ENCODE measurements at places on chromosomes 11 and 22.

DNA sequence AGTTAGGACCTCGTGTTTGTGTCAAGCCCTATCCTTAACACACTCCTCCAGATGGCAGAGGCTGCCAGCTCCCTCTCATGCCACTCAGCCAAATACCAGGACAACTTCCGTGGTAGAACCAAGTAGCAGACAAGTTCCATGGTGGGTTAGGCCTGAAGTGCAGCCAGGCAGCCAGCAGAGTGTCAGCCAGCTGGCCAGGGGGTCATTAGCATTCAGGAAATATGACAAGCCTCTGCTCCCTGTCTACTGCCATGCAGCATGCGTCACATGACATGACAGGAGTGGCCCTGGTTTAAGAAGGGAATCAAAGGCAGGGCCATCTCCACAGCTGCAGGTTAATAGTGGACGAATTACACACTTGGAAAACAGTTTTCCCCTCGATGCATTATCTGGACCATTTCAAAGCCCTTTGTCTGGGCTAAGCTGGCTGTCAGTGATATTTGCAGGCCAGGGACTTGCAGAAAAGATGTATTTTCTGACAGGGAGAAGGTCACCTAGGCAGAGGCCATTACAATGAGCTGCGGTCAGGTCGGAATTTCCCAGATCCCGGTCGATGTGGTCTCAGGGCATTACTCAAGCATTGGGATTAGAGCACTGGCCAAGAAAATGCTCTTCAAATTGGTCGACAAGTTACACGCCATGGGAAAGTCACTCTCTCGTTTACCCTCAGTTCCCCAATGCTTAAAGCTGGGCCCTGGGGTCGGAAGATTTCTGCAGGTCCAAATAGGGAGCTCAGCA, 461.7 kb upstream of the CADM1 start:
- DNase-seq = no peak

- no peak for DNase-seq
These were observed 8.0 kb downstream of the POLD4 start for GRCh38 chr11:67345247-67345919.

GRCh38 chr11:9645881-9646280, 18.0 kb upstream of the SWAP70 start:
- no peak for DNase-seq

- DNase-seq = no peak
These were observed 7.3 kb upstream of the GTSE1 start for GRCh38 chr22:46289244-46289891.

DNA sequence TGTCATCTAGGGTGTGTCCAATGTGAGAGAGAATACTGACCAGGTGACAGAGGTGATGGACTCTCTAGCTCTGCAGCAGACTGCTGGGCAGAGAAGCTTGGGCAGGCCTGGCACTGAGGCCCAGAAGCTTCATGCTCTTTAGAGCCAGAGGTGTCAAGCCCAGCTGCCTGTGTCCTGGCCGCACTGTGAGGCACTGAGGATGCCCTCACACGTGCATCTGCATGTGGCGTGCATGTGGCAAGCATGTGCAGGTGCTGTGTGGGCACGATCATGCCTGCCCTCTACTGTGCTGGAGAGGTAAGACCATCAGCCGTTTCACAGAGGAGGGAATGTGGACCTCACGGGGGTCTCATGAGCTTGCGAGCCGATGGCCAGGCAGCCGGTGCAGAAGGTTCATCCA, 15.8 kb upstream of the TXNRD2 start:
- DNase-seq = no peak

GRCh38 chr22:20414059-20414440, 20.1 kb downstream of the ZNF74 start:
- no peak for DNase-seq

- peak; percentile 71 for DNase-seq
These were observed 23.7 kb upstream of the BID start for GRCh38 chr22:17797721-17798559.

GRCh38 chr11:8282631-8283030, 19.0 kb upstream of the LMO1 start:
- DNase-seq = no peak

DNA sequence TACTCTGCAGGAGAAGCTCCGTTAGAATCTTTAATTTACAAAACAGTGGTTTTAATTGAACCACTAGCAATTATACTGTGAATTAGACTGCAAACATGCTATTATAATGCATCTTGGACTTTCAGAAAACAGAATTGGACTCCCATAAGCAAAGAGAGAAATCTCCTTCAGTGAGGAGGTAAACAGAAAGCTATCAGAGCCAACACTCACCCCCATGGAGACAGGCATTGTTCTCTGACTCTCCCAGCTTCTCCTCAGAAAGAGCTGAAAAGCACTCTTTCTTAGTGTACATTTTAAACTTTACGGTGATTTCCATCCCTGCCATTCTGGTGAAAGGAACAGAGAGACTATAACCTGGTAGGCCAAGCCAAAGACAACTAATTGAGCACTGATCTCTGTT, 176.9 kb downstream of the GRIA4 start:
- DNase-seq = no peak

DNA sequence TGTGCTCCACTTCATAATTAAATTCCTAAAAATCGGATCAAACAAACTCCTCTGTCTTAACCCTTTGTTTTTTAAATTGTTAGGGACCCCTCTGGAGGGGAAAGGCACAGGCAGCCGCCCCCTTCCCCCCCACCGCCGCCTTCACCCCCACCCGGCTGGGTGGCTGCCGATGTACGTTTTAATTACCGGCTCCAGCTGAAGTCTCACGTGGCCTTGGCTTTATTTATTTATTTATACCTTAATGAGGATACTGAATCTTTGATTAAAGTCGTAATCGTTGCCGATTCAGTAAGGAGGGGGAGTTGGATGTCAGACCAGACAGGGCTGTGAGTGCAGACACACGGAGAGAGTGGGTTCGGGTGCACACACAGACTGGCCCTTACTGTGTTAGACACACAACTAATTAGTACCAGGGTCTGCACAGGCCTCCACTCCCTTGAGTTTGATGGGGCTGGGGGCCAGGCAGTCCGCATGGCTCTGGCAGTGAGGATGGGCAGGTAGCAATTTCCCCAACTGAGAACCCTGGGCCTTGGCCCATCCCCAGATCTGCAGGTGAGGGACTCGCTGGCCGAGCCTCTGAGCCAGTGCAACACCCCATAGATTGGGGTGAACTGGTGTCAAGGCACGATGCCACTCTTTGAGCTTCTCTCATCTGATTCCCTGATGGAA, 51.3 kb upstream of the NNMT start:
- DNase-seq = no peak

DNA sequence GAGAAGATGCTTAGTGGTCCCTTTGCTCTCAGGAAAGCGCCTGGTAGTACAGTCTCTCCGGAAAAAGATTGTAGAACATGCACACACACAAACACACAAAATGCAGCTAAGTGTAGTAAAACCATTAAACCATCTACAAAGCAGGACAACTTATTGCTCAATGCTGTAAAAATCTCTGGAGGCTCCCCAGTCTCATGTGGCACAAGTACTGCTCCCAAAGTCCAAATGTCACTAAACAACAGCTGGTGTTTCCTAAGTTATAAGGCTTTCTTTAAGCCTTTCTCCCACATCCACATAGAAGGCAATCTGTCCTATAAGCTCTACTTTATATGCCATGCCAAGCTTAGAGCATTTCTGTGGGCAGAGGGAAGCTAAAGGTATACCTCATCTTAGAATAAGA, 32.9 kb downstream of the CDON start:
- DNase-seq = no peak

DNA sequence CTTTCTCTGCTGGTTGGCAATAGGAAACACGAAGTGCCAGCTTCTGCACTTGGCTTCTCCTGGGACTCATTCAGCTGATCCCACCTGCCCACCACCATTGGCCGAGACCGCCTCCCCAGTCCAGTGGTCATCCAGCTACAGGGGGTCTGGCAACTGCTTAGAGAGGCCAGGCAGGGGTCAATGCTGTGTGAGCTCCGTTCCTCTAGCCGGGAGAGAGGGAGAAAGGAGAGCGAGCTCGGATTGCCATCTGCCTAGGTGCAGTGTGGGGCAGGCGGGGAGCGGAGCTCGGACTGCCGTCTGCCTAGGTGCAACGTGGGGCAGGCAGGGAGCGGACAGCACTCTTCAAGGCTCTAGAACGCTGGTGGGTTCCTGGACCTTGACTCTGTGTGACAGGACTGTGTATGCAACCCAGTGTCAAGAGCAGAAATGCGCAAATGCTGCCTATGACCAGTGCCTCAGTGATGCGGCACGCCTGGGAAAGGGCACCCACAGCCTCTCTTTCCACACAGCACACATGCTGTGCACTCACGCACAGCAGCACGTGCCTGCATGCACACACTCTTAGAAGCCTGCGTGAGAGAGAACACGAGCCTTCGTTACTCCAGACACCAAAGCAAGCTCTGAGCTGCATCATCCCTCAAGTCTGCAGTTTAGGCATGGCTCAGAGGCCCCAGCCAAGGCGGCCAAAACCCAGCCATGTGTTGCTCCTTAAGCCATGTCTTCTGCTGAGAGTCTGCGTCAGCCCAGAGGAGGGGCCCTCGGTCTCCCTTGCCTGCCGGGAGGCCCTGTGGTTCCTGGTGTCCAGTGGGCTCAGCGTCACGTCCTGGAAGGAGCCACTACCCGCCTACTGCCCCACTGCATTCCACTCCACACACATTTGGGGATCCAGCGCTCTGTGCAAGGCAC, 26.8 kb upstream of the JAM3 start:
- no peak for DNase-seq

DNA sequence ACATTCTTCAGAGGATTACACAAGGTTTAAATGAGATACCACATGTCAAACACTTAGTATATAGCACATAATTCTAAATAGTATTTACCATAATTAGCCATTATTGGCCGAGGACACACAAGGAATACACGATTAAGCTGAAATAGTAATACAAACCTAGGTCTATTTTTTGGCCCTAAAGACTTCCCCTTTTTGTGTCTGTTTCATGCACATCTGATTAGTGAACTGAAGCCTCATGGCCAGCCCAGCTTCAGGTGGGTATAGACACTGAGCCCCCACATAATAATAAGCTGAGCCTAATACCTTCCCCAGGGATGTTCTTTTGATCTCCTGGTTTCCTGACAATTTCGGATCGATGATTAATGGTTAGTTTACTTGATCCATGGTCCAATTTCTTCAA, 2.1 kb downstream of the GLYATL1B start:
- DNase-seq = no peak

DNA sequence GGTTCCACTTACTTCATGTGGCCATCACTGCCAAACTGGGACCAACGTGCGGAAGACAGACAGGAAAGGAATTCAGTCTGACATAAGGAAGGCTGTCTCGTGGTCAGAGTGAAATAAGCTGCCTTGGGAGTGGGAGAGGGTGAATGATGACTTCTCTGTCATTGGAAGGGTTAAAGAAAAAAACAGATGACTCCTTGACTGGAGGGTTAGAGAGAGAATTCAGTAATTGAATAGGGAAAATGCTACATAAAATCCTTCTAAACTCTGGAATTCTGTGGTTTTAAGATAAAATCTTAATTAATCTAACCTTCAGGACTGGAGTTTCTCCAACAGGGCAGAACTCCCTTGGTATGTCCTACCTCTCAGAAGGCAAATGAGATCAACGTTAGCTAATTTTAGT, 33.8 kb downstream of the RAB30 start:
- no peak for DNase-seq

GRCh38 chr11:96187822-96188221, 155.2 kb downstream of the MAML2 start:
- DNase-seq = no peak

DNA sequence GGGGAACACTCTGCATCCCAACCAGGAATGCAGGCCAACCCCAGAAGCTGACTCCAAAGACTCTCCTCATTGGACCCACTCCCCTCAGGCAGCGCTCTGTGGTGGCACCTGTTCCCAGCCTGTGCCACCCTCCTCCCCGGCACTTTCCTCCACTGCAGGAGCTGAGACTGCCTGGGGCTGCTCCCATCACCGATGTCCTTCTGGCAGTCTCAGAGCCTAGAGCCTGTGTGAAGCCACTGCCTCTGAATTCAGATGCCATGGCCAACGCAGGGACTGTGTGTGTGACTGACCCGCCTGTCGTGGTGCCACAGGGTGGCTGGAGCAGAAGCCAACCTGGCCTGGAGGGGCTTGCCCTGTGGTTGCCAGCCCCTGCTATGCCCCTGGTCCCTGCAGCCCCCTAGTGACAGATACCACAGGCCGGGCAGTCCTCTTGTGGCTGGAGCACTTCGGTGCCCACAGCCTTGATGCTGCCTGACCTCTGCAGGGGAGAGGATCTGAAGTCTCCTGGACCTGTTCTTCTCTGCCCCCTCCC, 43.2 kb downstream of the TBX1 start:
- DNase-seq = no peak

GRCh38 chr22:27159716-27160295, 502.4 kb downstream of the MIAT start:
- DNase-seq = no peak

- DNase-seq = no peak
These were observed 14.0 kb upstream of the FCHSD2 start for GRCh38 chr11:73156114-73156513.

DNA sequence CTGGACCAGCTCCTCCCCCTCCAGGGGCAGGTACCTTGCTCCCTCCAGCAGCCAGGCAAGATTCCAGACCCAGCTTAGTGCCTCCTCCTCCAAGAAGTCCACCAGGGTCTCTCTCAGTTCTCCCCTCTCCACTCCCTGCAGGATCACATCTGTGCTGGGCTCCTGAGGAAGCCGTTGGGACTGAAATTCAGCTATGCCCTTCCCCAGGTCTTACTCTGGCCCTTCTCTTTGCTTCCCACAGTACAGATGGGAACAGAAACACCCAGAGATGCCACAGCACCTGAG, 14.6 kb downstream of the WNT7B start:
- no peak for DNase-seq

GRCh38 chr11:35478471-35479091, 46.8 kb downstream of the PAMR1 start:
- no peak for DNase-seq

DNA sequence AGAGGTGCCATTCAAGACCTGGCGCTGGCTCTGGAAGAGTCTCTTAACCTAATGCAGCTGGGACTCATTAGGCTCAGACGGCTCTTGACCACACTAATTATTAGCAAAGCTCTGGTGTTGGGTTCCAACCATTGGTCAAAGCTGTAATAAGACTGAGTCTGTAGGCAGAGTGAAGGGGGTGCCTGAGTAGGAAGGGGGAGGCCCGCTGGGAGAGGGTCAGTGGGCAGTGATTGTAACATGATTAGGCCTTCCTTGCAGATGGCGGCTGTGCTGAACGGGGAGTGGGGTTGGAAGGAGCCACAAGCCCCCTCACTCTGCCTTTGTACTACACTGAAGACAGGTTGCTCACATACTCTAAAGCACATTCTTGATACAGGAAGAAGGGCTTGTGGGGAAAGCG, 5.2 kb downstream of the SRPRA start:
- no peak for DNase-seq

DNA sequence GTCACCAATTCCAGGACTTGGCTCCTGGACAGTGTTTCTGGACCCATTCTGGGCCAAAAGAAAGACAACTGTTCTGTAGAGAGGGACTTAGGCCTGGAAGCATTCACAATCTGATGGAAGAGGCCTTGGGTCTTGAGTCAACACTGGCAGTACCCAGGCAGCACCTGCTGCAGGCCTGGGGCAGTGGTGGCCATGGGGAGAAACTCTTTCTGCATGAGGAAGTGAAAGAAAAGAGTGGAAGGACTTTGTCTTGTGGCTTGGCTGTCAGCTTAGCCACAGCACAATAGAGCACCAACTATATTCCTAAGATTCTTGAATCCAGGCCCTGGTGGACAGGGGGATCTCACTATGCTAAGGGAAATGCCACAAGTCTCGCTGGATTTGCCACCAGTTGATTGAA, 70.6 kb downstream of the CTSC start:
- DNase-seq = no peak
